ENCODE measurements at places on chromosomes 13 and 19.

GRCh38 chr13:113744197-113745000, 14.6 kb upstream of the TMEM255B start:
- no peak overlapping the region for H3K4me3 ChIP-seq
- no peak for DNase-seq
- no peak overlapping the region for H3K27ac ChIP-seq
- H3K4me1 ChIP-seq = no peaks in the 10 kb centered on the region
- H3K36me3 ChIP-seq = no peaks in the 10 kb centered on the region
- H3K27me3 ChIP-seq = no peaks in the 10 kb centered on the region

- H3K27me3 ChIP-seq = no peaks in the 10 kb centered on the region
- H3K4me1 ChIP-seq = no peaks in the 10 kb centered on the region
- H3K4me3 ChIP-seq = no peak overlapping the region
Measured at GRCh38 chr19:10998045-10998533, 37.3 kb downstream of the SMARCA4 start.

- H3K27ac ChIP-seq = no peak overlapping the region
- no peak overlapping the region for H3K4me3 ChIP-seq
- no peaks in the 10 kb centered on the region for H3K27me3 ChIP-seq
- DNase-seq = no peak
Measured at GRCh38 chr13:99059498-99060075, 81.7 kb upstream of the DOCK9 start.

GRCh38 chr13:40152922-40153321, 497.5 kb downstream of the COG6 start:
- DNase-seq = no peak
- H3K27ac ChIP-seq = no peak overlapping the region
- H3K27me3 ChIP-seq = no peaks in the 10 kb centered on the region
- H3K4me3 ChIP-seq = no peak overlapping the region
- H3K4me1 ChIP-seq = no peaks in the 10 kb centered on the region
- H3K36me3 ChIP-seq = no peaks in the 10 kb centered on the region

- DNase-seq = no peak
- H3K4me3 ChIP-seq = no peak overlapping the region
- H3K4me1 ChIP-seq = no peaks in the 10 kb centered on the region
- no peaks in the 10 kb centered on the region for H3K27me3 ChIP-seq
Measured at GRCh38 chr13:85995788-85996418, 196.7 kb upstream of the SLITRK6 start.
